ENCODE measurements at places on chromosomes 7 and 10.

- no peak for DNase-seq
Measured at GRCh38 chr7:133517766-133518165, 264.9 kb downstream of the EXOC4 start.

GRCh38 chr7:149353739-149354504, 91.9 kb downstream of the ZNF783 start:
- no peak for DNase-seq

- DNase-seq: no peak
Measured at GRCh38 chr10:97047788-97048187, 138.0 kb downstream of the SLIT1 start.

DNA sequence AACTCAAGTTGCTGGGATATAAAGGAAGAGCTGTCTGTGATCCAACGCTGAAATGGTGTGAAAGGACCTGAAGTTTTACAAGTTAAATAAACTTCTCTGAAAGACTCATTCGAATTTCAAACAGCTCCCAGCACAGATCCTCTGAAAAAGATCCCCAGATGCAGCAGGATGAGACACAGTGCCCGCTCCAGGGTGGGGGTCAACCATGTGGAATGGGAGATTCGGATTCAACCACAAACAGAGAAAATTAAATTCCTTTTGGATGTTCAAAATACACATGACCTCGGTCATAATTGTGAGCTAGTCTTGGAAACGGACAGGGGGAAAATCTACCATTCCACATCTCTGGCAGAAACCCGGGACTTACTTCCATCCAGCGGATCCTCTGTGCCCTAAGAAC, 119.6 kb downstream of the PRKAG2 start:
- no peak for DNase-seq

GRCh38 chr10:31698181-31698830, 230.3 kb downstream of the ARHGAP12 start:
- no peak for DNase-seq

- DNase-seq: no peak
Measured at GRCh38 chr10:102235598-102235920, 5.8 kb downstream of the PITX3 start.

GRCh38 chr7:129790136-129790535, 162.6 kb downstream of the UBE2H start:
- no peak for DNase-seq

DNA sequence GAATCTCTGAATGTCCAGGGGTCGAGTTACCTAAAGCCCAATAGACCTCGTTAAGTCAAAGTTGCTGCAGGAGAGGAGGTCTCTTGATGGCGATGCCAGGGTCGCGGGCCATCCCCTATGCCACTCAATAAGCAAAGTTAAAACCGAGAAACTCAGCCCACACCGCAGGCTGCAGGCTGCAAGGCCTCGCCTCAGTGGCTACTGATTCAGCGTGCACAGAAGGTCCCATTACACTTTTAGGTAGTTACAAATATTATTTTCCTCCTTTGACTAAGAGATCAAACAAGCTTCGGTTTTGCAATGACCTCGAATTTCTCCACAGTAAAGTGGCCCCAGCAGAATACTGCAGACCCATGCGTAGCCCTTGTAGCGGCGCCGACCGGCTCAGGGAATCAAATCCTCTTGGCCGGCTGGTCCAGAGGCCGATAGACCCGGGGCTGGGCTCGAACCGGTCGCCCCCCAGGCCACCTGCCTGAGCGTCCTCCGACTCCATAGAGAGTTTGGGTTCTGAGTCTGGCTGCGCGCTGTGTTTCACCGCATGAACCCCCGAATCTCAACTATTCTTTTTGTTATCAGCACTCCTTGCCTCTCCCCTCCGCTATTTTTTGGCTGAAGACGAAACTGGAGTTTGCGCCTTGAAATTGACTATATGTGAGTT, 2.3 kb downstream of the C1QL3 start:
- DNase-seq: peak; percentile 30

GRCh38 chr10:118501637-118502440, 93.6 kb downstream of the PRLHR start:
- no peak for DNase-seq

- no peak for DNase-seq
Measured at GRCh38 chr7:112488264-112488552, 7.4 kb downstream of the LSMEM1 start.

DNA sequence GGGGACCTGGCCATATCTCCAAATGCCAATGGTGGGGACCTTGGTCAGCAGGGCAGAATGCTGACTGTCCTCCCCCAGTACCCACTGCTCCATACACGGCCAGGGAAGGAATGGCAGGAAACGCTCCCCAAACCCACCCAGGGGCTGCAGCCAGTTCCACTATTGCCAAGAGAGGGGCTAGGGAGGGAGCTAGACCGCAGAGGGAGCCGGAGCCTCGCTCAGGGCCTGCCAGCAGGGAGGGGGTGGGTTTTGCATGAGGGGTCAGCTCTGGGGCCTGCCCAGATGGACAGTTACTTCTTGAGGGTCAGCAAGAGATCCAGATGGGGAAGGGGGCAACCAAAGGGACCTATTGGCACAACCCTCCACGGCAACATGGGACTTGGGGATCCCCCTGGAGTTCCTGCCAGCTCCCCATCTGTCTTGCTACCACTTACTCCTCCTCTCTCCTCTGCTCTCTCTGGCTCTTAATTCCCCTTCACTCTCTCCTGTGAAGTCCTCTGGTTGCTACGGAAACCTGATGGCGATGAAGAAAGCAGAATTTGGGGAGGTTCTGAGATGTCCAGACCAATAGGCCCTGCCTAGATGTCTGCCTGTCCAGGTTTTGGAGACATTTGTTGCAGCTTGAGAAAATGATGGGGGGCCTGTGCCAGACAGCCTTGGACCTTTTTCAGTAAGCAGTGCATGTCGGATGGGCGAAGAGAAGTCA, 12.6 kb downstream of the FGF8 start:
- DNase-seq: no peak

DNA sequence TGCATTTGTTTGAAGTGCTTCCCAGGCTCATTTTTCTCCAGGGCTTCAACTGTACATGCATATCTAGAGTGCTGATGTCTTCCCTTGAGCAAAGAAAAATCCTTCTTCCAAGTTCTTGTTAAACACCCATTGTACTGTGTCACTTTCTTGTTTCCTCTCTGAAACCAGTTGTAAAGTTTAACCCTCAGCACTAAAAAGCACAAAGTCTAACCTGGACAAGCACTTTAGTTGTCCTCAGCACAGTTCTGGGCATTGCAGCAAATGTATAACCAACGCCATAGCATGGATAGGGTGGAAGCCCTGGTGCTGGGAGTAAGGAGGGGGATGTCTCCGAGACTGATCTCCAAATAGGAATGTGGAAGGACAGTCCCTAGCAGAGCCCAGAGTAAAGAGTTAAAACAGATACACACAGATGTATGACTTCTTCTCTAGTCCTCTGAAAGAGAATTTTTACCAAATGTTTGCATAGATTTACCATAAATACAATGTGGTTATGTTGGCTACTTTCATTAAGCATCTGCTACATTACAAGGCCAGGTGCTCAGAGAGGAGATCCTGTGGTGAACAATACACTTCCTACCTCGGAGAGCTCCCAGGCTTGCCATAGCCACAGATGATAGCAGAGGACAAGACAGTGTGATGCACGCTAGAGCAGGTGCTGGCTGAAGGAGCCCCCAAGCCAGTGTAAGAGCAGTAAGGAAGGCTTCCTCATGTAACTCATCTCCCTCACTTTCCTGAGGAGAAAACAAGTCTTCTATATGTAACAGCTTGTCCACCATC, 57.0 kb downstream of the DNAJC12 start:
- DNase-seq: no peak

- peak; percentile 32 for DNase-seq
Measured at GRCh38 chr7:159218607-159219006, 73.9 kb upstream of the VIPR2 start.

GRCh38 chr10:53638006-53638405, 865.4 kb upstream of the MBL2 start:
- DNase-seq: no peak

- no peak for DNase-seq
Measured at GRCh38 chr10:96904648-96905047, 72.5 kb downstream of the LCOR start.

GRCh38 chr10:14692344-14693076, 82.2 kb downstream of the FAM107B start:
- DNase-seq: no peak

GRCh38 chr10:71627956-71628355, 91.6 kb downstream of the C10orf105 start:
- DNase-seq: no peak

DNA sequence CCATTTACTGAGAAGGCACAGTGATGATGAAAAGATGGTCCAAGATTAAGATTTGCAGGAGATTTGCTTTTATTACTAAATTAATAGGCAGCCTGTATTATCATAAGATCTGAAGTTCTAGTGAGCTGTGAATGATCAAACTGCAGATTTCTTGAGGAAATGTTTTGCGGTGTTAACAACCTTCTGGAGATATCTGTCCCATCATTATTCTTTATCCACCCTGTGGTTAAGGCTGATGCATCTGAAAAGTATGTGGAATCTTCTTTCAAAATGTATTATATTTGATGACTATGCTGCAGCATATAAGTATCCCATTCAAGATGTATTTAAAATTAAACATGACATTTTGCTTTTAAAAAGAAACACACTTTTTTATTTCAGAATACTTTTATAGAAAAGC, 150.3 kb downstream of the POLR1F start:
- DNase-seq: no peak

GRCh38 chr7:3117081-3117480, 73.4 kb upstream of the CARD11 start:
- DNase-seq: no peak

DNA sequence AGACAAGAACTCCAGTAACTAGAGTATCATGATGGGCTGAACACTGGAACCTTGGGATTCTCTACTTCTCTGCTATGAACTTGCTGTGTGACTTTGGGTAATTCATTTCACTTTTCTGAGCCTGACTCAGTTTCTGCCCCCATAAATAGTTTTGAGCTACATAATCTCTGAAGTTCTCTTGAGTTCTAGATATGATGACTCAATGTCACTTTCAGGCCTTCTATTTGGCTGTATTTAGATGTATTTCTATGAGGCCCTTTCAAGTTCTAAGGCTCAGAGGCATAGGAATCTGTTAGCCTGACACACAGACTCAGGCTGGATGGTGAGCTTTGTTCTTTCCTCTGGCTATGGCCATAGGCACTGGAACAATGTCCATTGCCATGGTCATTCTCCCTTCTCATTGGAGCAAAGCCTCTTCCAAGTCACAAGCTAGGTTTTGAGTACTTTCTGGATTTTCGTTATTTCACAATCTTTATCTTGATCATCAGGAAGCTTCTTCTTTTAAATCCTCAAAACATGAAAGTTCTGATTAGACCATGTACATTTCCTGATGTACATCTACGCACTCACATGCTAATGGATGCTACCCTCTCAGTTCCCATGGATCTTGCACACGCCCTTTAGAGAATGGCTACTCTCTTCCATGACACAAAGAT, 101.6 kb downstream of the TES start:
- DNase-seq: no peak

DNA sequence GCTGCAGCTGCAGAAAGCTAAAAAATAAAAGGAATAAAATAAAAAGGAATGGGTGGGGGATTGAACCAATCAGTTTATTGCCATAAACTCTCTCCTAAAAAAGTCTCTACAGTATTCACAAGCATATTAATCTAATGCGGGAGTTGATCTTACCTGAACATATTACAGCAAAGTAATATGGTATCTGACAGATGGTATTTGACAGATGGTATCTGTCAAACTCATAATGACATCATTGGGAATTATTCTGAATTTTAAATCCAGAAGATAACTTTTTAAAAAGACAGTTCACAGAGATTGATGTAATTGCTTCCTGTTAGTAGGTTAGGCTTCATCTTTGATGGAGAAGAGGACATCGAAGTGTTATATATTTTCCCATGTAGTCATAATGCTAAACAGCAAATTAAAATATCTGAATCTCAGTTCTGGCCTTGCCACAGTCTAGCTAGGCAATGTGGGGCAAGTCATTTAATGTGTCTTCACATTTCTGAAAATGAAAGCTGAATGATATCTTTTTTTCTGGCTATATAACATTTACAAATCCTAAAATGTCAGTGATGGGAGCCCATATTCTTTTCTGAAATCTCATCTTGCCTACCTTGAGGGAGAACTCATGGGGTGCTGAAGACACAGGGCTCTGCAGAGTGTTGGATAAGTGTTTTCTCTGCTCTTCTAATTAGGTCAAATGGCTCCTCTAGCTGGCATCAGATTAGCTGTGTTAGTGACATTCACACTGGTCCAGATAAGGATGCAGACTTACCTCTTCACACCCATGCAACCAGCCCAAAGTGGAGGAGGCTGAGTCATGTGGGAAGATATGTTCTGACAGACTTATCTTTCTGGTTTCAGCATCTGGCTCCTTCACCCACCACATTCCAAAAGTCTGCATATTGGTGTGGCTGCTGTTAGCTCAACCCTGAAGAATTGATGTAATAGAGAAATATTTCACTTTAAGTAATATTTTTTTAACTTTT, 2.1 kb upstream of the LIPM start:
- no peak for DNase-seq

DNA sequence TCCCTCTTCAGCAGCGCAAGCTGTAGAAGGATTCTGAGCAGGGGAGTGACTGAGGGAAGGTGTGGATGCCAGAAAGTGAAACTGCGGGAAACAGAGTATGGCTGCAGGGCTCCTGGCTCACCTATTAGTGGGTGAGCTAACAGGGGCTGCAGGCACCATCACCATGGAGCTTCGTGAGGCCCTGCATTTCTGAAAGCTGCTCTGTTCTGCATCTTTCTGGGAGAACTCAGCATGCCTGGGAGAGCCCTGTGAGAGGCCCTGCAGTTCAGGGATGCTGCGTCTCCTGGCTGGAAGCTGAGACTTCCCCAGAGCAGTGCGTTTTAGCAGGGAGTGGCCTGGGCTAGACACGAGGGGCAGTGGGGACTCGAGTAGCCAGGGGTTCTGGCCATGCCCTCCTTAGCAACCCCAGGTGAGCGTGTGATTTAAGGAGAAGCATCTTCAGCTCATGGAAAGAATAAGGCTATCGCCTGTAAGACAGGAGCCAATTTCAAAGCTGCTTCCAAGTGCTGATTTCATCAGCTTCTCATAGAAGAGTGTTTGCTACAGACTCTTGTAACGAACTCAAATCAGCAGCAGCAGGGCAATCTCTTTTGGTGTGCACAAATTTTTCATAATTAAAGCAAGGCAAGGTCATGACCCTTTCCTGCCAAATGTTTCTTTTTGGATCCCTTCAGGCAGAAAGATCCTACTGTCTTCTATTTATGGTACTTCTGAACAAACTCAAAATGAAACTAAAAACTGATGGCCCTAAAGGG, 293.6 kb upstream of the ZNF32 start:
- no peak for DNase-seq

DNA sequence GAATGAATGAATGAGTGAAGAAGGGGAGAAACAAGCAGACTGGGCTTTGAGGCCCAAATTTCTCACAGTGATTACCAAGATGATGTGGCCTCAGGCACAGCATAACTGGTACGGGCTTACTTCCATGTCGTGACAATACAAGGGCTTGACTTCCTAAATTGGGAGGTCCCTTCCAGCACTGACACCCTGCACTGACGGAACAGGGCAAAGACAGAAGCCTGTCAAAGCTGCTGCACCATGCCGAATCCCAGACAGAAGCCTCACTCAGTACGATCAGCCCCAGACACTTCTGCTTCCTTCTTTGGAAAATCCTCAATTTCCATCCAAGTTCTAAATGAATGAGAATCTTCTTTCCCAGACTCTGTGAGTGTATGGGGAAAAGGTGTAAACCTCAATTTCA, 51.9 kb downstream of the GNA12 start:
- no peak for DNase-seq

All from neural progenitor cell (in vitro differentiated cells).